ENCODE measurements at places on chromosomes 4 and X. TPM values are rescaled to one million over a fixed set of nuclear protein-coding genes. Genes with fewer than 3 reads are reported as not detected.
A peak's percentile ranks its signal among the peaks of the same experiment; 100 is the strongest.

- H3K4me3 ChIP-seq = peak within 1 kb of the TSS; percentile 53
- H3K27me3 ChIP-seq = peaks cover 5% of the 10 kb centered on the region
- H3K27ac ChIP-seq = no peak within 1 kb of the TSS
- no peak for DNase-seq
Measured at GRCh38 chr4:89836897-89837384, at the start of gene SNCA. Gene SNCA, minus strand, starts transcription at chr4:89837161. Its CDS starts 1,494 bp downstream, at chr4:89835667.

DNA sequence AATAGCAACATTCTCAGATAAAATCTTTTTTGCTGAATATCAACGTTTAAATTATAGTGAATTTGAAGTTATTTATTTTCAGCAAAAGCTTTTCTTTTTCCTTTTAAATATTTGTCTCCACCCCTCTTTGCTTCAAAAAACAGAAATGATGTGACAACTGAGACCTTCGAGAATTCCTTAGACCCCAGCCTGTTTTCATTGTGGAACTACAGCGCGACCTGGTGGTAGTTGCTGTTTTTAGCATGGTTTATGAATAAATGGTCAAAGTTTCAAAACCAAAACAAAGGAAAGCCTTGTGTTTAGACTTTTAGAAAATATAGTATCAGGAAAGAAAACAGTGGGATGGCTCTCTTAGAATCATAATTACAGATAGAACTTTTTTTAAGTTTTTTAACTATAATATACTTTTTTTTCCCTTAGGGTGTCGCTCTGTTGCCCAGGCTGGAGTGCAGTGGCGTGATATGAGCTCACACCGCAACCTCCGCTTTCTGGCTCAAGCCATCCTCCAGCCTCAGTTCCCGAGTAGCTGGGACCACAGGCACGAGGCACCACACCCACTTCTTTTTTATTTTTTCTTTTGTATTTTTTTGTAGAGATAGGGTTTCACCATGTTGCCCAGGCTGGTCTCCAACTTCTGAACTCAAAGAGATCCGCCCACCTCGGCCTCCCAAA is 26.8 kb upstream of the TMEM184C start:
- no peak overlapping the region for H3K27ac ChIP-seq
- no peaks in the 10 kb centered on the region for H3K36me3 ChIP-seq
- H3K4me3 ChIP-seq = no peak overlapping the region
- H3K4me1 ChIP-seq = no peaks in the 10 kb centered on the region

DNA sequence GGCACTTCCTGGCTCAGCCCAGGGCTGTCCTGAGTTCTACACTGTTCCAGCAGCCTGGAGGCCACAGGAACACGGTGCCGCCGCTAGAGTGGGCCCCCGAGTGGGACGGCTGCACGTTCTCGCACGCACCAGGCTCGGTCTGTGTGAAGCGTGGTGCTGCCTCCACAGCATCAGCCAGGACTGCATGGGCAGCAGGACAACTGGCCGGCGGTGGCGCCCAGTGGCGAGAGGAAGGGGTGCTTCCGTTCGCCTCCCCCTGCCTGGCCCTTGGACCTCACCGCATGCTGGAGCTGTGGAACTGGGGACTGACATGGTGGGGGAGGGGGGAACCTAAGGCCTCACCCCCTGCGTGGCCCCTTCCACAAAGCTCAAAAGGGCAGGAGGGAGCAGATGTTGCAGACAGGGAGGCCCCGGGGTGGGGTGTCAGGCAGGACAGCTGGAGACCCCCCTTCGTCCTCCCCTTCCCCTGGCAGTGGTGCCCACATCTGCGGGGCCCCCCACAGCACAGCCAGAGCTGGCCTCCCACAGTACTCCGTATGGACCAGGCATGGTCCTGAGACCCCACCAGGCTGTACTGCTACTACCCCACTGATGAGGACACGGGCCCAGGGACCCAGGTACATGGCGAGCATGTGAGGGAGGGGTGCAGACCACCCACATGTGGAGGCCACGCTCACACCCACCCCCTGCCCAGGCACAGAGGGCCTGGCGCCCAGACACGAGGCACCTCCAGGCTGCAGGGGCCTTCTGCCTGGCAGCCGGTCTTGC is 58.5 kb downstream of the ACOX3 start:
- H3K4me1 ChIP-seq = no peaks in the 10 kb centered on the region
- H3K27me3 ChIP-seq = no peaks in the 10 kb centered on the region
- H3K4me3 ChIP-seq = no peak overlapping the region
- DNase-seq = no peak

Gene DCAF4L1
- total RNA-seq = 0.13 TPM

Gene MAGEC3
- not detected for total RNA-seq

Gene PDLIM3
- 0.10 TPM for total RNA-seq

- no peaks in the 10 kb centered on the region for H3K4me1 ChIP-seq
- DNase-seq = no peak
- H3K27ac ChIP-seq = no peak overlapping the region
- no peaks in the 10 kb centered on the region for H3K36me3 ChIP-seq
- H3K4me3 ChIP-seq = no peak overlapping the region
- H3K27me3 ChIP-seq = no peaks in the 10 kb centered on the region
Measured at GRCh38 chr4:84901740-84902281, 64.7 kb downstream of the WDFY3 start.

Data from Panc1 (cell line).